Fibroblast of mammary gland (primary cell): ENCODE measurements at places on chromosomes 4 and X.

DNA sequence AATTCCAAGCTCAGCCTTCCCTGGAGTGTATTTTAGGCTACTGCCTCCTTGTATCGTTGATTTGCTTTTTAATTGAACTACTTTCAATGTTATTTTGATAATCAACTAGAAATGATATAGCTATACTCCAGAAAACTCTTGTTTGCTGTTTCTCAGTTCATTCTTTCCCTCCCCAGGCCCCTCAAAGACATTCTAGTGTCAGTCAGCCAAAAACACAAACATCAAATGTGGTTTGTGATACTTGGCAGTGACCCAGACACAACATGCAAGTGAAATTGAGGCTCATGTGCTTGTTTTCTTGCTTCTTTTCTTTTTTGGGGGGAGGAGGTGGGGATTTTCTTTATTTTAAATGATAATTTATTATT, 7.6 kb downstream of the FAT4 start:
- peak; percentile 87 for DNase-seq

DNA sequence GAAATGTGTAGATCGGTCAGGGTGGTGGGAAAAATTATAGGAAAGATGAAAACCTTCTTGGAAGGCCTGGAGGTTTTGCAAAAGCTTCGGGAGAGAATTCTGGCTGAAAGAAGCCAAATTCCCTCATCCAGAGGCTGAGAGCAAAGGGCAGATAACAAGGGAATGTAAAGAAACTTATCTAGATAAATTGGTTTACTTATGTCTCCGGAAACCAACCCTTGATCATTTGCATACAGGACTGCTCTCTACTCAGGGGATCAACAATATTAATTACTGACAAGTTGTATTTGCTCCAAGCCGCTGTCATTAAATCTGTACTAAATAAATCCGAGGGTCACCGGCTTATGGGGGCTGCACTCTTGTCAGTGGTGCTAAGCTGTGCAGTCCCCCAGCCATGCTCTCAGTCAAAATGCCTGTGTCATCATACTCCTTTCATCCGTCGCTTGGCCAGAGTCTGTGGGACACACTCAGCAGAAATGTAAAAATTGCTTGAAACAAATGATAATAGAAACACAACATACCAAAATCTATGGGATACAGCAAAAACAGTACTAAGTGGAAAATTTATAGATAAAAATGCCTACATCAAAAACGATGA, 715.7 kb downstream of the KCTD8 start:
- DNase-seq = no peak

- no peak for DNase-seq
These were observed 315.4 kb downstream of the PPP3CA start for GRCh38 chr4:101031971-101032370.

DNA sequence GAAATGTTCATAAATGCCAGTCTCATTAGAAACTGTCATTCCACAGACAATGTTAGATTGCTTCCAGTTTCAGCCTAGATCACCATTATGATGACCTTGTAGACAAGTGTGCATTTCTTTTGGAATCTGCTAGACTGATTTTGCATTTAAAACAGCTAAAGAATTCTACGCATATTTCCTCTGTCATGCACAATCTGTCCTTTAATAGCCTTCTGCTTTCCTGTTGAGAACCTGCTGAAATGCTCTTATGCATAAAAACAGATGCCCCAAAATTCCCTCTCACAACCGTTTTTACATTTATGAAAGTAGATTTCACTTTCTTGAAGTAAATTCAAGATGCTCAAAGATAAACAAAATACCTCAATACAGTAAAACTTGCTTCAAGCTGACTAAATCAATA, 673.3 kb downstream of the GALNTL6 start:
- no peak for DNase-seq

- DNase-seq = peak; percentile 93
These were observed at the start of gene ALPK1 for GRCh38 chr4:112296949-112297880. Gene ALPK1, plus strand, starts transcription at chr4:112297369.

DNA sequence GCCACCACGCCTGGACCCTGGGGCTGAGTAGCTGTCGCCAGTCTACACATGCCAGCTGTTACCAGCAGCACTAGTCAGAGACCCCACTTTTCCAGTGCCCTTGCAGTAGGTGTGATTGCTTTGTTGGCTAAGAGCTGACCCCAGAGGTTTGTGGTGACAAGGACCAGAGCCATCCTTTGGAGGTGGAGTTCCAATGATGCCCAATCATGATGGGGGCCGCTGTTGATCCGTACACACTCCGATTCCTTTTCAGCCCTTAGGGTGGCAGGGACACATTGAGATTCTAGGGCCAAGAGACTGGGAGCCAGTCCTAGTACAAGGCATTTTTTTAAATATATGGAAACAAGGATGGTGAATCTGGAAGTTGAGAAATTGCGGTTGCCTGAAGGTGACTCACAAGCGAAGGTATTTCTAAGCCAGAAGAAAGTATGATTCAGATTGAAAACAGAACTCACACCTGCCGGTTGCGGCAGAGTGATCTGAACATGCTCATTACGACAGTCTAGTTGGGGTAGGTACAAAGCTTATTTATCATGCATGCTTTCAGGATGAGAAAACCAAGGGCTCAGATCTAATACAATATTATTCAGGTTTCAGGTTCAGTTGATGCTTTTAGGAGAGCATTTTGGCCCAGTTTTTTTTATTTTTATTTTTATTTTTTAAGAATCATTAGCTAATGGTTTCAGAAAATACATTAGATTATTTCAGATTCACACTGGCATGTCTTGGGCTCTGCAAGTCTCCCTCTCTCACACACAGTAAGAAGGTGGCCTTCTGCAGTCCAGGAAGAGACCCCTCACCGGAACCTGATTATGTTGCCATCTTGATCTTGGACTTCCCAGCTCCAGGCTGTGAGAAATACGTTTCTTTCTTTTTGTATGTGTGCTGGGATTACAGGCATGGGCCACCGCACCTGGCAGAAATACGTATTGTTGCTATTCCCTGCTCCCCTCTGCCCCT, 43.4 kb downstream of the SHROOM2 start:
- DNase-seq = peak; percentile 56
